ENCODE measurements at places on chromosomes 11 and 22.

DNA sequence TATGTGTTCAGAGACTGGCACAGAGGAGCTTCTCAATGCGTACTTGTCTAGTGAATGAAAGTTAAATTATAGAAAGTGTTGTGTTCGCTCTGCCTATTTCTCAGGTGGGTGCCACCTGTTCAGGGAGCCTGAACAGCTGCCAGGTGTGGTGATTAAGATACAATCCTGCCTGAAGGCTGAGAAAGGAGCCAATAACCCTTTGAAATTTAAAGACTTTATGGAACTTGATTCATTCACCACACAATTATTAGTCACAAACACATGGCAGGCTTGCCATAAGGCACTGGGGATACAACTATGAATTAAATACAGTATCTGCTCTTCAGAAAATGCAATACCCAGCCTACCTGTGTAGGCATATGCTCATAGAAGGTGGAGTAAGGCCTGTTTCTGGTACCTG lies 92.9 kb upstream of the AMOTL1 start:
- H3K27ac ChIP-seq = no peak overlapping the region
- H3K4me1 ChIP-seq = no peaks in the 10 kb centered on the region
- H3K4me3 ChIP-seq = no peak overlapping the region
- no peaks in the 10 kb centered on the region for H3K27me3 ChIP-seq
- H3K36me3 ChIP-seq = no peaks in the 10 kb centered on the region

GRCh38 chr22:49354516-49355210 lies 473.0 kb downstream of the BRD1 start:
- DNase-seq = no peak
- no peaks in the 10 kb centered on the region for H3K36me3 ChIP-seq
- H3K4me1 ChIP-seq = no peaks in the 10 kb centered on the region
- peaks cover 20% of the 10 kb centered on the region for H3K27me3 ChIP-seq

GRCh38 chr11:93082900-93083299 lies 113.4 kb downstream of the MTNR1B start:
- no peak overlapping the region for H3K27ac ChIP-seq
- H3K36me3 ChIP-seq = no peaks in the 10 kb centered on the region
- H3K4me1 ChIP-seq = no peaks in the 10 kb centered on the region
- H3K27me3 ChIP-seq = peaks cover 1% of the 10 kb centered on the region
- H3K4me3 ChIP-seq = no peak overlapping the region

- DNase-seq = no peak
- H3K27ac ChIP-seq = no peak overlapping the region
- no peaks in the 10 kb centered on the region for H3K36me3 ChIP-seq
- peaks cover 10% of the 10 kb centered on the region for H3K4me1 ChIP-seq
- H3K4me3 ChIP-seq = no peak overlapping the region
- H3K27me3 ChIP-seq = peaks cover 34% of the 10 kb centered on the region
These were observed 43.8 kb upstream of the RTL6 start for GRCh38 chr22:44541671-44542319.

- peak overlapping the region; percentile 18 for H3K4me3 ChIP-seq
- no peaks in the 10 kb centered on the region for H3K36me3 ChIP-seq
- no peaks in the 10 kb centered on the region for H3K27me3 ChIP-seq
These were observed 27.0 kb upstream of the YWHAH start for GRCh38 chr22:31917227-31917921.

DNA sequence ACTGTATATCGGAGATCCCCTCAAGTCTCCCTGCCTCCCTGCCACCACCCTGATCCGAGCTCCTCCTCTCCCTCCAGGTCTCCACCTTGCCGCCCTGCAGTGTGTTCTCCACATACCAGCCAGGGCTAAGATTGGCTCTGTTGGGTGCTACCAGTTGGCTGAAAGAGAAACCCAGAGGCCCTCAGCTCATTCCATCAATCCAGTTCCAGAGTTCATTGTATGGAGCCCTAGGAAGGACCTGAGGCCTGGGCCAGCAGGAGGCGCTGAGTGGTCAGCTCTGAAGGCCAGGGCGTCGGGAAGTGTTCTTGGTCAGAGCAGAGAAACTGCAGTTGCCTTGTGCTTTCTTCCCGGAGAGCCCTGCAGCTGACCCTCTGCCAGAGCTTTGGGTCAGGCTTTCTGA lies 2.2 kb upstream of the TOP3B start:
- no peak for DNase-seq
- no peaks in the 10 kb centered on the region for H3K36me3 ChIP-seq
- no peaks in the 10 kb centered on the region for H3K27me3 ChIP-seq
- peaks cover 13% of the 10 kb centered on the region for H3K4me1 ChIP-seq
- peak overlapping the region; percentile 47 for H3K4me3 ChIP-seq

DNA sequence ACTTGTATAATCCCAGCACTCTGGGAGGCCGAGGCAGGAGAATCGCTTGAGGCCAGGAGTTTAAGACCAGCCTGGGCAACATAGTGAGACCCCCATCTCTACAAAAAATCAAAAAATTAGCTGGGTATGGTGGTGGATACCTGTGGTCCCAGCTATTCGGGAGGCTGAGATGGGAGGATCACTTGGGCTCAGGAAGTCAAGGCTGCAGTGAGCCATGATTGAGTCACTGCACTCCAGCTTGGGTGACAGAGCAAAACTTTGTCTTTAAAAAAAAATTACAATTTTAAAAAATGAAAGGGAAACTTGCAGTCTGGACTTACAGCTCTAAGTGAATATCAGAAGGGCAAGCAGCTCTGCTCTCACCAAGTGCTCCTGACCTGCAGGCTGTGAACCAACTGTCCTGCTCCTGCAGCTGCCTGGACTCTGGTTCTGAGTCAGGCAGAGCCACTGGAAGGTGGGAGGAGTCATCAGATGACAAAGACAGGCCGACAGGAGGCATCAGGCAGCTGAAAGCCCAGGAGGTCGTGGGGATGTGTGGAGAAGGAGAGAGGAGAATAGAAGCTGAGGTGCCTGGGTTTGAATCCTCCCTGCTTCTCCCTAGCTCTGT lies 9.6 kb downstream of the SMTNL1 start:
- H3K36me3 ChIP-seq = peaks cover 6% of the 10 kb centered on the region
- peak overlapping the region; percentile 80 for H3K27ac ChIP-seq
- no peaks in the 10 kb centered on the region for H3K27me3 ChIP-seq

DNA sequence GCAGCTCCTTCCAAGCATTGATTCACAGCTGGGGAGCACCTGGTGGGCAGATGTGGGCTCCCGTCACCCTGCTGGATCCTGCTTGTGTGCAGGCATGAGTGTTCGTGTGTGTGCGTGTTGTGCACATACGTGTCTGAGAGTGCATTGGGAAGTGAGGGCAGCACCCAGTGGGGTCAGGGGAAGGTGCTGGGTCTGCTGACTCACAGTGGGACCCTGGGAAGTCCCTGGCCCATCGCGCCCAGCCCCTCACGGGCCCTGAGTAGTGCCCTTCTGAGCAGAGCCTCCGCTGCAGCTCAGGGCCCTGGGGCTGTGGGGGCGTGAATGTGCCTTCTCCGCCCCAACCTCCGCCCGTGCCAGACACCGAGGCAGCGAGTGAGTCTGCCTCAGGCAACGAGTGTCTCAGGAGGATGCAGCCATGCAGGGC lies 36.8 kb downstream of the WNT11 start:
- no peak for DNase-seq
- H3K36me3 ChIP-seq = no peaks in the 10 kb centered on the region
- H3K4me3 ChIP-seq = no peak overlapping the region
- peaks cover 19% of the 10 kb centered on the region for H3K27me3 ChIP-seq
- H3K27ac ChIP-seq = no peak overlapping the region

DNA sequence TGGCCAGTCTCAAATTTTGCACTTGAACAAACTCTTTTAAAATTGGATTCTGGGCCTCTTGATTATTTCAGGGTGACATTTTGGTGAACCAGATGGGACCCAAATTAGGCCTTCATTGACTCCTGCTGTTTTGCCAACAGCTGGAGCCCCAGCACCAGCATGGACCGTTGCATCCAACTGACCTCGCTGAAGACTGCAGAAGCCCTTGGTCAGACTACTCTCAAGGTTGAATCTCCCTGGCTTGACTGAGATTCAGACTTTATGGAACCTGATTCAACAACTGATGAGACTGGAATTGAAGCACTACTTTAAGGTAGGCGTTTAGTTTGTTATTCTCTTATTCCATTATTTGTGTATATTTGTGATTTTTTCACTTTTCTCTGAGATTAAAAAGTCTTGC lies 41.7 kb downstream of the NARS2 start:
- H3K4me3 ChIP-seq = peak overlapping the region; percentile 72
- no peaks in the 10 kb centered on the region for H3K27me3 ChIP-seq

- H3K4me1 ChIP-seq = peaks cover 22% of the 10 kb centered on the region
- no peak overlapping the region for H3K27ac ChIP-seq
- no peak for DNase-seq
- H3K27me3 ChIP-seq = peaks cover 13% of the 10 kb centered on the region
- H3K36me3 ChIP-seq = no peaks in the 10 kb centered on the region
These were observed 37.2 kb downstream of the GRIK4 start for GRCh38 chr11:120548682-120549209.

- H3K27me3 ChIP-seq = no peaks in the 10 kb centered on the region
- peak overlapping the region; percentile 73 for H3K4me3 ChIP-seq
- peak overlapping the region; percentile 92 for H3K27ac ChIP-seq
- H3K36me3 ChIP-seq = peaks cover 17% of the 10 kb centered on the region
- DNase-seq = no peak
These were observed 10.2 kb downstream of the PACS1 start for GRCh38 chr11:66080055-66080817.

GRCh38 chr22:48756146-48757111 lies 1071.2 kb downstream of the BRD1 start:
- no peaks in the 10 kb centered on the region for H3K4me1 ChIP-seq
- H3K36me3 ChIP-seq = no peaks in the 10 kb centered on the region
- peaks cover 1% of the 10 kb centered on the region for H3K27me3 ChIP-seq
- no peak for DNase-seq
- no peak overlapping the region for H3K27ac ChIP-seq

GRCh38 chr22:49077586-49077985 lies 750.1 kb downstream of the BRD1 start:
- H3K27ac ChIP-seq = no peak overlapping the region
- no peaks in the 10 kb centered on the region for H3K27me3 ChIP-seq
- no peak for DNase-seq
- no peak overlapping the region for H3K4me3 ChIP-seq
- no peaks in the 10 kb centered on the region for H3K36me3 ChIP-seq

- no peaks in the 10 kb centered on the region for H3K36me3 ChIP-seq
- H3K27ac ChIP-seq = no peak overlapping the region
- peaks cover 4% of the 10 kb centered on the region for H3K4me1 ChIP-seq
- peaks cover 9% of the 10 kb centered on the region for H3K27me3 ChIP-seq
- H3K4me3 ChIP-seq = no peak overlapping the region
These were observed 238.8 kb downstream of the TTC28 start for GRCh38 chr22:28440592-28441390.

GRCh38 chr22:47173535-47174021 lies 411.1 kb downstream of the TBC1D22A start:
- peaks cover 35% of the 10 kb centered on the region for H3K36me3 ChIP-seq
- no peak overlapping the region for H3K27ac ChIP-seq
- DNase-seq = no peak

- no peak for DNase-seq
- H3K27me3 ChIP-seq = peaks cover 2% of the 10 kb centered on the region
- H3K4me1 ChIP-seq = no peaks in the 10 kb centered on the region
- H3K27ac ChIP-seq = no peak overlapping the region
- no peaks in the 10 kb centered on the region for H3K36me3 ChIP-seq
These were observed 8.5 kb downstream of the NTM start for GRCh38 chr11:131378931-131379330.

DNA sequence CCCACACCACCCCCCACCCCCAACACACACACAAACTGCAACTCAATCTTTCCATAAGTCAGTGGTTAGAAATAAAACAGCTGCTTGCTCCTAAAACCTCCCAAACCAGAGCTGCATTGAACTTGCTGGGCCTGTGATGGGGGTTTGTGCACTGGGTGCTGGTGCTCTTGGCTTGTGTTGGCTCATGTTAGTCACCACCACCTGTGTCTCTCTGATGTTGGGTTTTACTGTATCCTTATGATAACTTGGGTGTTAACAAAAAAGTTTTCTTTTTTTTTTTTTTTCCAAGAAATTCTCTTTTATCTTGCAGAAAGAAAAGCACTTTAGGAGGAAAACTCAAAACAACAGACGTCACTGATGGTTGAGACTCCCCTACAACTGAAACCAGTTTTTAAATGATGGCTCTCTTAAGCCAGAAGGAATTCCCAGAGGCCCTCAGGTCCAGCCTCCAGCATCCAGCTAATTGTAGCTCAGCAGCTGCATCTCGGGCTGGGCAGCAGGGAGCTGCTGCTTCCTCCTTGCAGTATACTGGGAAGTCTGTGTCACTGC lies 79.9 kb upstream of the DRD2 start:
- no peak overlapping the region for H3K27ac ChIP-seq
- peaks cover 9% of the 10 kb centered on the region for H3K27me3 ChIP-seq
- peaks cover 5% of the 10 kb centered on the region for H3K4me1 ChIP-seq
- no peak for DNase-seq

Data from memory B cell (primary cell).